ENCODE measurements at places on chromosomes 3 and 15.

DNA sequence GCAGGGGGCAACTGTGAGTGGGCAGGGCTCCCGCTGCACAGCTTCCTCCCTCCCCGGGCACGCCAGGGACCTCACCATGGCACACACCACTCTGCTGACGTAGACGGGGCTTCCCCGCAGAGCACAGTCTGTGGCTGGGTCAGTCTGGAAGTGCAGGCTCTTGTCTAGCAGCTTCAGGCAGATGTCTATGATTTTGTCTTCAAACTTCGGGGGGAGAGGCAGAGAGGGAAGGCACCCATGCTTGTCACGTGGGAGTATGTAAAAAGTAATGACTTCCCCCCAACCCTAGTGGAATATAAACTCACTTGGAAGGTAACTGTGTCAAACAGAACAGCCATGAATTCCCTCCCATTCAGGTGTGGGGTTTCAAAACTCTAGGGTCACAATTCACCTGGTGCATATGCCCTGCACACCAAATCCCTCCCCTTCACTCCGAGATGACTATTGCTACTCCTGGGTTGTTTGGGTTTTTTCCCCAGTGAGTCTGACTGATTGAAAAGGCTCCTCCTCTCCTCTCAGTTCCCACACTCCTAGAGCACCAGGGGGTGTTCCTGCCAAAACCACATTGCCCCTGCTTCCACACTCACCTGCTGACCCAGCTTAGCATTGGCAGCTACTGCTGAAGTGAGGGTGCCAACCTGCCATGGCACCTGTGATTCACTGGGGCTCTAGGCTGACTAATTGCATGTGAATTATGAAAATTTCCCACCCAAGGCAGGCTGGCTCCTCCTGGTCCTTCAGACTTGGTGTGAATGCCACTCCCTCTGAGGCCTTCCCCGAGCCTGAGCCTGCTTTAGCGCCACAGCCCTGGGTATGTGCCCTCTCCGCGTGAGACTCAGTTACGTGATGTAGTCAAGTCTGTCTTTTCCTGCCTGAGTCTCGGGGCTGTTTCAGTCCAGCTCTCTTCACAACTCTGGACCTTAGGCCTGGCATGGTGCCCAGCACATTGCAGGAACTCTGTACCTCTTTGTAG is 13.0 kb downstream of the TGM5 start:
- no peaks in the 10 kb centered on the region for H3K36me3 ChIP-seq
- DNase-seq: no peak
- no peak overlapping the region for H3K27ac ChIP-seq
- H3K27me3 ChIP-seq: no peaks in the 10 kb centered on the region

DNA sequence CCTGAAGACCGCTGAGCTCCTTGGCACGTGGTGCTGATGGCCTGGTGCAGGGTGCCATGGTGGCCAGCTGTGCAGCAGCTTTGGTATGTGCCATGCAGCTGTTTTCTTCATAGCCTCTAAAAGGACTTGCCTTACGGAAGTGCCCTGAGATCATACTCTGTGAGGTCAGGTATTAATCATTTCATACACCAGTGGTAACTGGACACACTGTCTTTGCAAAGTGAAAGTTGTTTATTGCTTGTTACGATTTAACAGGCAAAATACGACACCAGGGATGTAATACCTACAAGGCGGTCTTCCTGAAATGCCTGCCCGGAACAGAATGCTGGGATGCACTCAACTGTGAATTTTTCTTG is 184.6 kb downstream of the ATP10A start:
- DNase-seq: no peak
- H3K36me3 ChIP-seq: peaks cover 44% of the 10 kb centered on the region
- no peaks in the 10 kb centered on the region for H3K4me1 ChIP-seq
- no peak overlapping the region for H3K4me3 ChIP-seq
- H3K27ac ChIP-seq: no peak overlapping the region

GRCh38 chr3:11522953-11523571 is 120.7 kb downstream of the VGLL4 start:
- H3K4me1 ChIP-seq: no peaks in the 10 kb centered on the region
- no peak for DNase-seq
- H3K4me3 ChIP-seq: no peak overlapping the region
- H3K27me3 ChIP-seq: no peaks in the 10 kb centered on the region

DNA sequence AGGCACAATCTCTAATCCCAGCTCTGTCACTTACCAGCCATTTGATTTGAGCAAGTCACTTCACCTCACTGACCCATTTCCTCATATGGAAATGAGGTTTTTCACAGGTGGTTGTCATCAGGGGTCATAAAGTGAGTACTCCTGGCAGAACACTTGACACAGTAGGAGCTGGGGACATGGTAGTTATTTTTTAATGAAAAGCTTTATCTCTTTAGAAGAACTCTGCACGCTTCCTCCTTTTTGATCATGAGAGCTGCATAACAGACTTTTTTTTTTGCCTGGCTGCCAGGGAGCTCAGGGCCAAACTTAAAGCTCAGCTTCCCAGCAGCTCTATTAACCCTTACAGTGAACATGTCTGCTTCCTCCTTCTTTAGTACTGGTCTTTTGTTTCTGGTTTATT is 8.4 kb downstream of the VWA5B2 start:
- peaks cover 8% of the 10 kb centered on the region for H3K36me3 ChIP-seq
- H3K27me3 ChIP-seq: peaks cover 5% of the 10 kb centered on the region
- DNase-seq: no peak
- H3K27ac ChIP-seq: no peak overlapping the region
- no peak overlapping the region for H3K4me3 ChIP-seq

GRCh38 chr15:75620058-75620820 is 5.3 kb downstream of the SNUPN start:
- H3K4me1 ChIP-seq: peaks cover 24% of the 10 kb centered on the region
- H3K27me3 ChIP-seq: no peaks in the 10 kb centered on the region
- H3K36me3 ChIP-seq: peaks cover 33% of the 10 kb centered on the region
- peak overlapping the region; percentile 58 for H3K4me3 ChIP-seq
- no peak for DNase-seq
- H3K27ac ChIP-seq: peak overlapping the region; percentile 82

DNA sequence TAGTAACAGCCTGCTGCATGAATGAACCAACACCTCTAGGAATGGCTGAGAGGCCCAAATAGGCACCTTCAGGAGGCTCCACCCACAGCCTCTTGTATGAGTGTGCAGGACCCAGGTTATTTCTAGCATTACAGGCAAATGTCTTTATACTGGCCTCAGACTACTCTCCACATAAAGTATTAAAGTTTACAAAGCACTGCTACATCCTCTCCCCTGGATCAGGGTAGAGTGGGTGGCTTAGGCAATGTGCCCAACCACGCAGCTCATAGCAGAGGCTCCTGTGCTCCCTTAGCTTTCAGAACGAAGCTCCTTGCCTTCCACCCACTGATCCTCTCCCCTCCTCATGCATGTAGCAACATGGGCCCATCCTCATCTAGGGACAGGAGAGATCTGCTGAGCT is 16.3 kb downstream of the TMEM43 start:
- H3K4me1 ChIP-seq: peaks cover 30% of the 10 kb centered on the region
- peak overlapping the region; percentile 90 for H3K27ac ChIP-seq
- no peak overlapping the region for H3K4me3 ChIP-seq
- H3K36me3 ChIP-seq: peaks cover 48% of the 10 kb centered on the region
- DNase-seq: no peak
- H3K27me3 ChIP-seq: no peaks in the 10 kb centered on the region

GRCh38 chr15:83919978-83920510 is 266.1 kb downstream of the ADAMTSL3 start:
- peaks cover 4% of the 10 kb centered on the region for H3K27me3 ChIP-seq
- peak overlapping the region; percentile 62 for H3K27ac ChIP-seq
- peak overlapping the region; percentile 46 for H3K4me3 ChIP-seq
- no peak for DNase-seq

GRCh38 chr3:50204804-50205412 is at the start of gene SLC38A3:
TSS of gene SLC38A3 (plus strand) at chr3:50205271. CDS start at chr3:50214200, 8,929 bp downstream.
- H3K27ac ChIP-seq: no peak within 1 kb of the TSS
- no peak within 1 kb of the TSS for H3K4me3 ChIP-seq
- no peaks in the 10 kb centered on the region for H3K36me3 ChIP-seq

DNA sequence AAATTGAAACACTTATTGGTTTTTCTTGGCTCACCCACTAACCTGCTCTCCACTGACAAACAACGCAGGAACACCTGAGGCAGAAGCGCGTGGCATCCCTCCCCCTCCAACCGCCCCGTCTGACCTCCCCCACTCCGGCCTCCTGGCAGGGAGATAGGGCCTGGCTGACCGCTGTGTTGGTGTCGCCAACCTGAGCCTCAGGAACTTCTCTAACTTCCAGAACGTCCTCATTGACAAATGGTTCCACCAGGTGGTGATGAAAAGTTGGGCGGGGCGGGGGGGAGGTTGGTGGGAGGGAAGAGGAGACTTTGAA is 22.8 kb downstream of the IL17RD start:
- peaks cover 47% of the 10 kb centered on the region for H3K27me3 ChIP-seq
- no peaks in the 10 kb centered on the region for H3K4me1 ChIP-seq
- no peak for DNase-seq
- H3K36me3 ChIP-seq: no peaks in the 10 kb centered on the region
- no peak overlapping the region for H3K27ac ChIP-seq
- no peak overlapping the region for H3K4me3 ChIP-seq

- peaks cover 9% of the 10 kb centered on the region for H3K27me3 ChIP-seq
- H3K36me3 ChIP-seq: no peaks in the 10 kb centered on the region
- DNase-seq: no peak
- no peak overlapping the region for H3K4me3 ChIP-seq
Measured at GRCh38 chr3:124207873-124208485, 216.1 kb upstream of the ROPN1 start.

DNA sequence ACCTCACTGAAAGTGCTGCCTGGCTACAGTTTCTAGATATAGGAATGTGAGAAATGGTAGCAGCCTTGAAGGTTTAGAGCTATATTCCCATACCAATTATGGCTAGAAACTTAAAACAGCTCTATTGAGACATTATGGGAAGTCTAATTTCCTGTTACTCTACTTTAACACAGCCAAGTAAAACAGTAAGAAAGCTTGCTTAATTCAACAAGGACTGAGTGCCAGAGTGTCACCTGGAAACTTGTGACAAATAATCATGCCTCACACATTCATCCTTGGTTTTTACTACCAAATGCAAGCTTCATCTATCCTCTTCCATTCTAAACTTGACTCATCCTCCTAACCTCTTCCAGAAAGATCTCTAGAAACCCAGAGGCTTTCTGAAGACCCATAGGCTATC is 41.7 kb downstream of the UBE3A start:
- peaks cover 9% of the 10 kb centered on the region for H3K4me1 ChIP-seq
- no peaks in the 10 kb centered on the region for H3K27me3 ChIP-seq
- no peak overlapping the region for H3K4me3 ChIP-seq
- H3K27ac ChIP-seq: no peak overlapping the region
- peaks cover 53% of the 10 kb centered on the region for H3K36me3 ChIP-seq

GRCh38 chr15:84839714-84840113 is 22.6 kb downstream of the ALPK3 start:
- peaks cover 9% of the 10 kb centered on the region for H3K27me3 ChIP-seq
- no peak overlapping the region for H3K27ac ChIP-seq
- DNase-seq: no peak

DNA sequence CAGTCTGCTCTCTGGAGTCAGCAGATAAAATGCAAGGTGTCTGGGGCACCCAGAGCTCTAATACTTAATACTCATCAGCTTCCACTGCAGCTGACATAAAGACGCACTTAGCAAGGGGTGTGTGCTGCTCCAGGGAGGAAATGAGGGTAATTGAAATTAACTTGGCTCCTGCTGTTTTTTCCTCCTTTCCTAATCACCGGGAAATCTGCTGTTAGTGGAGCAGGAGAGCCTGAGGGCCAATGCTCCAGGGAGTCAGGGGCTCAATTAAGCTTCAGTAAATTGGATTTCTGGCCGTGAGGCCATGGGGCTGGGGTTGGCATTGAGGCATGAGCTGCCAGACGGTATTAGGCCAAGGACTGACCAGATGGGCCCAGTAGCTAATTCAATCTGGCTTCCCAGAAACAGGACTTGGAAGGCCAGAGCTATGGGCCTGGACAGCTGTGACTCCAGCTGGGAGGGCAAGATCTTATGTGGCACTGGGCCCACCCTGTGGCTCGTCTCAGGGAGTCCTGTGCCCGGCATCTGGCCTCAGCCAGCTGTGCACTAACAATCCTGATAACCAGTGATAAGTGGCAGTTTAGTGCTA is 30.7 kb upstream of the CHRNB4 start:
- H3K4me1 ChIP-seq: no peaks in the 10 kb centered on the region
- H3K4me3 ChIP-seq: no peak overlapping the region
- peaks cover 2% of the 10 kb centered on the region for H3K27me3 ChIP-seq
- DNase-seq: no peak
- no peak overlapping the region for H3K27ac ChIP-seq

- peak overlapping the region; percentile 94 for H3K27ac ChIP-seq
- H3K36me3 ChIP-seq: peaks cover 25% of the 10 kb centered on the region
- H3K4me3 ChIP-seq: peak overlapping the region; percentile 72
- DNase-seq: no peak
Measured at GRCh38 chr3:15309662-15310335, 22.6 kb downstream of the SH3BP5 start.

DNA sequence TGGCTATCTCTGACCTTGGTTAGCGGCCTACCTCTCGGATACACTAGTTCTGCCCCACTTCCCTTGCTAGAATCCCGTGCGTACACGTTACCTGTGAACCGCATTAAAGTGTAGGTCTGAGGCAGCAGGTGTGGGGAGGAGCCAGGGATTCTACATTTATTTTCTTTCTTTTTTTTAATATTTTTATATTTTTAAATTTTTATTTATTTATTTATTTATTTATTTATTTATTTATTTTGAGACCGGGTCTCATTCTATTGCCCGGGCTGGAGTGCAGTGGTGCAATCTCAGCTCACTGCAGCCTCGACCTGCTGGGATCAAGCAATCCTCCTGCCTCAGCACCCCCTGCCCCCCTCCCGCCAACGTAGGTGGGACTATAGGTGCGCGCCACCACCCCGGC is 60.9 kb upstream of the NR2E3 start:
- no peak for DNase-seq
- no peaks in the 10 kb centered on the region for H3K36me3 ChIP-seq
- peaks cover 10% of the 10 kb centered on the region for H3K27me3 ChIP-seq
- H3K4me3 ChIP-seq: no peak overlapping the region
- H3K27ac ChIP-seq: no peak overlapping the region
- H3K4me1 ChIP-seq: no peaks in the 10 kb centered on the region

DNA sequence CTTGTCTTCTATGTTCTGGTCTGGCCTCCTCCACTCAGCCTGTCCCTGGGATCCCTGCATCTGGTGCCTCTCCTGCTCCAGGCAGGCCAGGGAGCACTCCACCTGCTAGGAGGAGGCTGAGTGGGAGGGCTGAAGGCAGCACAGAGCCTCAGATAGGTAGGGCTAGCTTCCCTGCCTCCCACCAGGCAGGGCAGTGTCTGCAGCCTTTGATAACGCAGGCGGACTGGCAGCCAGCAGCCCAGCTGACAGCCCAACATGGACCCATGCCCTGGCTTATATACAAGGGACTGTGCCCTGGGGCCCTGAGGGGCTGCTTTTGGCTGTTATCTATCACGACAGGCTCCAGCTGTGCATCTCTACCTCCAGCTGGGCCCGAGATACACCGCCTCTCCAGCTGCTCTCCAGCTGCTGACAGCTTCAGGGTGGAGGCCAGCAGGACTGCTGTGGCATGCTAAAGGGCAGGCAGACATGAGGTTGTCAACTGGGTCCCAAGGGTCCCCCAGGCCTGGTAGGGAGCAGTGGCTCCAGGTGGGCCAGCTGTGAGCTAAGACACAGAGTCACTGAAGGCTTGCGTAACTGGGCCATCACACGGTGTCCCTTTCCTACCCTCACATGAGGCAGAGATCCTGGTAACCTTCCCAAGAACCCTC is 5.2 kb upstream of the CLK3 start:
- H3K4me1 ChIP-seq: peaks cover 11% of the 10 kb centered on the region
- H3K27ac ChIP-seq: no peak overlapping the region
- H3K27me3 ChIP-seq: no peaks in the 10 kb centered on the region
- DNase-seq: no peak
- no peaks in the 10 kb centered on the region for H3K36me3 ChIP-seq

- H3K27me3 ChIP-seq: no peaks in the 10 kb centered on the region
- no peaks in the 10 kb centered on the region for H3K4me1 ChIP-seq
- no peaks in the 10 kb centered on the region for H3K36me3 ChIP-seq
- DNase-seq: peak; percentile 9
- no peak overlapping the region for H3K4me3 ChIP-seq
Measured at GRCh38 chr3:98701071-98701675, 62.0 kb upstream of the ST3GAL6 start.
